ENCODE measurements at places on chromosomes 5 and 9.

DNA sequence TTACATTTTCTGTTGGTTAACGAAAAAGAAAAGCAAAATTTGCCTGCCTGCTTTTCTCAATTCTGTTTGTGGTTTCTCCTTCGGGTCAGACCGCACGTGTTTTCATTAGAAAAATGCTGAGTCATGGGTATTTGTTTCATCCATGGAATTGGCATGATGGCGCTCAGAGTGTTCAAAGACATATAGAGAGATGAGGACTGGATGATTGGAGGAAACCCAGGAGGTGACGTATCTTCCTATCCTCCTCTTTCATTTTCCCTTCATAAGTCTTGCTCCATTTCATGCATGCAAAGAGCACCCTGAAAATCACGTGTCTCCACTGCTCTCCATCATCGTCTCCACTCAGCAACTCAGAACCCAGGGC lies 353.8 kb upstream of the WWC1 start:
- DNase-seq = no peak

- no peak for DNase-seq
Measured at GRCh38 chr5:137607771-137608170, 108.6 kb upstream of the SPOCK1 start.

DNA sequence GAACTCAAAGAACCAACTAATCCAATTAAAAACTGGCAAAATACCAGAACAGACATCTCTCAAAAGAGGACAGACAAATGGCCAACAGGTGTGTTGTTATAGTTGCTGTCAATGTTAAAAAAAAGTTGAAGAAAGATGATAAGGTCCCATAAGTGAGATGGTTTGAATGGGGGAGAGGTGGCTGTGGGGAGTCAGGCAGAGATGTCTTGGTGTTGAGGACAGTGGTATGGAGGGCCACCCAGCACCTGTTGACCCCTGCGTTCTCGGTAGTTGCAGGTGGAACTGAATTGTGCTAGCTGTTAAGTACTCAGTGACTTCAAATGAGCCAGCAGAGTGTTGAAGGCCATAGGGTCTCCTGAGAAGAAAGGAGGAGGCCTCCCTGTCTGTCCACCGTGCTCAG lies 55.9 kb upstream of the PITX1 start:
- no peak for DNase-seq

GRCh38 chr9:113416149-113416721 lies 5.7 kb downstream of the C9orf43 start:
- DNase-seq = no peak

GRCh38 chr9:134437403-134438194 lies 111.3 kb downstream of the RXRA start:
- DNase-seq = no peak

- no peak for DNase-seq
Measured at GRCh38 chr9:93033531-93033930, 25.0 kb upstream of the SUSD3 start.

- DNase-seq = no peak
Measured at GRCh38 chr9:95031711-95032461, 285.6 kb downstream of the FANCC start.

DNA sequence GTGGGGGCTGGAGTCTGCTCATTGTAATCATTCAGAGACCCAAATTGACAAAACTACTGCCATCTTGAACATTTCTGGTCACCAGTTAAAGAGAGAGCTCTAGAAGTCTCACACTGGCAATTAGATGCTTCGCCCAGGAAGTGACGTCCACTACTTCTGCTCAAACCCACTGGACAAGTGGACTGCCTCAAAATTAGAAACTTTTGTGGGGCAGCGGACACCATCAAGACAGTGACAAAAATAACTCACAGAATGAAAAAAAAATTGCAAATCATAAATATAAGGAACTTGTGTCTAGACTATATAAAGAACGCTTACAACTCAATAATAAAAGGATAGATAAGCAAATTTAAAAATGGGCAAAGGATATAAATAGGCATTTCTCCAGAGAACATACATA lies 9.8 kb upstream of the SLC46A2 start:
- no peak for DNase-seq

GRCh38 chr5:99058466-99058865 lies 129.7 kb upstream of the CHD1 start:
- DNase-seq = no peak

GRCh38 chr9:125700791-125701190 lies 6.2 kb downstream of the MAPKAP1 start:
- no peak for DNase-seq

DNA sequence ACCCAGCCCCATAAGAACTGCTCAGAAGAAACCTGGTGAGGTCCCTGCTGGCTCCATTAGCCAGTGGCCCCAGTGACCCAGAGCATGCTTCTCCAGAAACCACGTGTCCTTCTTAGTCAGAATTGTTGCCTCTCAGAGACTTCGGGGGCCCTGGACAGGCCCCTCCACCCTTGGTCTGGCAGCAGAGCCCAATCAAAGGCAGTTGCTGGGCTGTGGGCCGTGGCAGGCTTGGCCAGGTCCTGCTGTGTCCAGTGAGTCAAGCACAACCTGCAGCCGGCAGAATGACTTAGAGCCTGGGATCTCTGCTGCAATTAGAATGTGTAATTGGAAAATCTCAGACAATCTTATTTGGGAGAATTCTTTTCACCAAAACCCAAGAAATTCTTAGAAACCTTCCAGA lies 502.0 kb upstream of the KLF4 start:
- DNase-seq = no peak
